ENCODE measurements at places on chromosomes 4 and X.

GRCh38 chr4:83964996-83965541 lies 429.2 kb downstream of the GPAT3 start:
- no peak for DNase-seq

DNA sequence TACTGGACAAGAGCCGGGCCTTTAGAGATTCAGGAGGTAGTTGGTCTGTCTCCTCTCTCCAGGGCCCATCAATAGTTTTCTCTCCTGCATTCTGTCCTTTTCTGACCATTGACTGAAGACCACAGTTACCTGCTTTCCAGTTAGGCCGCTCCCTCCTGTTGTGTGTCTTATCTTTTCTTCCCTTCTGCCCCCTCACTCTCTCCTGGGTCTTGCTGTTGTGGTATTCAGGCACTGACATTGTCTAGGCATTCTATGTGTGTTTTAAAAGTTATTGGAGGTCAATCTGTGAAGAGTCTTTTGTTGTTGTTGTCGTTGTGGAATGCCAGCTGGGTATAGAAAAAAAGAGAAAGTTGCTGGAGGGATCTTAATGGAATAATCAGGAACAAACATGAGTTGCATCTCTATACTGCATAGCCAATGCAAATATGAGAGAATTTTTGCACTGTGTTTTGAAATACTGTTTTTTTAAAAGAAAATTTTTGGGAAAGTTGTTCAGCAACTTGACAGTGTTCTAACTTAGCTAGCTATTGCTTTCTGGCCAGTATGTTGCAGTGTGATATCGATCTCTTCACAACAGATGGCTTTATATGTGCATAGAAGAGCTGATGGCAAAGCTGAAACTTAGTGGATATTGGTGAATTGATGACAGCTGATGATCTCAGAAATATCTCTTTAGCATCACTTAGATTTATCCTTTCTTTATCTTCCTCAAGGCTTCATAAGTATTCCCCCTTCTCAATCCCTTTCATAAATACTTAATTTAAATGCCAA lies 240.7 kb downstream of the C4orf33 start:
- DNase-seq: no peak

DNA sequence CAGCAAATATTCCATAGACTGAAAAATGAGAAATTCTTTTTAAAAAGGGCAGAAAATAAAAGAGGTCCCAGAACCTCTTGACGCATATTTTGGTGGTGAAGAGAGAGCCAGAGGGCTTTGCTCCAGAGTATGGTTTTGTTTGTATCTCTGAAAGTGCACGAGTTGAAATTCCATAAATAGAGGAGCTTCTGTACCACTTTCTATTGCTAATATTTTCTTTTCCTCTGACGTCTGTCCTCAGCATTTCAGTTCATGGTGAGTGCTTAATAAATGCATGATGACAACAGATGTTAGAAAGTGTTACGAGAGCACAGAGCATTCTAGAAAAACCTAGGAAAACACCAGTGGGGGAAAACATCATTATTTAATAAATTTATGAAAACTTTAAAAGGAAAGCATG lies 145.6 kb downstream of the AMELX start:
- no peak for DNase-seq

DNA sequence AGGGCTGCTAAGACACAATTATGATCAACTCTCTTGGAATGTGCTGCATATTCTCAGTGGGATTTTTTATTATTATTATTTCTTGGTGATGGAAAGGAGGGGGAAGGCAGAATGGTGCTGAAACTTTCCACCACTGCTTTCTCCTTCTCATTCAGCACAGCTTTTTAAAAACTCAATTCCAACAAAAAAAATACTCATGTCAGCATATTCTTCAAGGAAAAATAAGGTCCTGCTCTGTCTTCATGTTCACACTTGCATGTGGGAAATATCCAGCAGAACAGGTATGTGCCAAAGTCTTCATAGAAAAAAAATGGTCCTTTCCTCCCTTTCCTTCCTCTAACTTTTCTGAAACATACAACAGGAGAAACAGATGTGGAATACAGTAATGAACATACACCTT lies 144.0 kb upstream of the ADAMTS3 start:
- no peak for DNase-seq

- no peak for DNase-seq
Measured at GRCh38 chr4:23021040-23021439, 328.3 kb downstream of the GBA3 start.

DNA sequence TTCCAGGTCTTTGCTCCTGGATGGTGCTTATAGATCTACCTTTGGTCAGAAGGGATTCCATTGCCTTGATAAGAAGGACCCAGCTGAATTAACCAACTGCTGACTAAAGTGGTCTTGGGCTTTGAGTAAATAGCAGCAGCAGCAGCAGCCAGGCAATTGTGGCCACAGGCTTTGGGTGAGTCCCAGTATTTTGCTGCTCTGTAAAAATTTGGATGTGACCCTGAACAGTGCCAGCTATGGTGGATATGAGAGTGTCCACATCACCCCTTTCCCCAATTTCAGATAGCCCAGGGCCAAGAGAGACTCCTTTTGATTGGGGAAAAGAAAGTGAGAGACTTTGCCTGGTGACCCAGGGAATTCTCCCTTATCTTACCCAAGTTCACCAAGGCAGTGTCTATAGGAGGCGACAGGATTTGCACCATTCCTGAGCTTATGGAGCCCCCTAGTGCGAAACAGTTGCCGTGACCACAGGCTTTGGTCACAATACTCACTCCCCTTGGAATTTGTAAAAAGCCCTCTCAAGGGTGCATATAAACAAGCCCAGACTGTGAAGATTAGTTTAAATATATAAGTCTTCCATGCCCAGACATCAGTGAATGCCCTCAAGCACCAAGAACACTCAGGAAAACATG lies 518.0 kb downstream of the TMA16 start:
- peak; percentile 37 for DNase-seq

DNA sequence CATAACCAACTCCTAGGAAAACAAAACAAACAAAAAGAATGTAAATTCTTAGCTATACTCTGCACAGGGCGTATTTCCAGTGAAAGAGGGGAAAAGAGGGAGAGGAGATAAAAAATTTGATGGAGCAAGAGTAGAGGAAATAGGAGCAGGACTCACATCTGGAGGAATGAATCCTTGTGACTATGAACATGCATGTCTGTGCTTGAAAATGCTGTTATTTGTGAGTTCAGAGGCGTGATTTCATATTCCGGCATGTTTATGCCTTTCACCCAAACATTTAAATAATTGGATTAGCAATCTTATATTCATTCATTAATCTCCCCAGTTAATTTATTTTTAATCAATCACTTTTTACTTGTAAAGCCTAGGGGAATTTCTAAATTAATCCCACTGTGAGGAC lies 11.2 kb upstream of the NUDT11 start:
- DNase-seq: no peak

- DNase-seq: no peak
Measured at GRCh38 chrX:68060506-68061205, 372.6 kb downstream of the OPHN1 start.

GRCh38 chr4:87838890-87839591 lies 6.3 kb downstream of the MEPE start:
- no peak for DNase-seq

GRCh38 chr4:180449395-180449956 lies 1793.7 kb upstream of the TENM3 start:
- peak; percentile 58 for DNase-seq

DNA sequence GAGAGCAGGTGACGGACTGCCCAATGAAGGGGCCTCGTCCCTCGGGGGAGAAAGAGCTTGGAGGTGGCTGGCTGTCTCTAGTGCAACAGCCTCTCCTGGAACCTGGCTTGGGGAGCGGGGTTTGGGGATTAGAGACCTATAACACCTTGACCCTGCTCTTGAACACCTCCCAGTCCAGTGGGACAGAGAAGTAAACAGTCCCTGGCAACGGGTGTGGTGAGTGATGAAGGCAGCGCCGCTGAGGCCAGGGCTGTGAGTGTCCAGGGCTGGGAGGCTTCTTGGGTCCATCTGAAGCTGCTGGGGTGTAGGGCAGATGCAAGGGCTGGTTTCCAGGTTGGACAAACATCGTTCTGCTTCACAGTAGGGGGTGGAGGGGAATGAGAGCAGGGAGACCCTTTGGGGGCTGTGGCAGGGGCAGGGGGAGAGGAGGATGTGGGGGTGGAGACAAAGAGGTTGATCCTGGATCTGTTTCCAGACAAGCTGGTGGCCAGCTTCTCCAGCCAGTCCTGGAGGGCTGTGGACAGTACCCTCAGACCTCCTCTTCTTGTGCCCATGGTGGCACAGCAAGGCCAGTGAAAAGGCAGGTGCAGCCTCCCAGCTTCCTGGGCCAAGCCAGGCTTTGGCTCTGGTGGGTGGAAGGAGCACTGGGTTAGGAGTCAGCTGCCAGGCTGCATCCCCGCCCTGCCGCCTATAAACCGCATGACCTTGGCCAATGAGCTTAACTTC lies 3.8 kb downstream of the NSG1 start:
- no peak for DNase-seq

- no peak for DNase-seq
Measured at GRCh38 chrX:55874807-55875206, 157.3 kb downstream of the RRAGB start.

DNA sequence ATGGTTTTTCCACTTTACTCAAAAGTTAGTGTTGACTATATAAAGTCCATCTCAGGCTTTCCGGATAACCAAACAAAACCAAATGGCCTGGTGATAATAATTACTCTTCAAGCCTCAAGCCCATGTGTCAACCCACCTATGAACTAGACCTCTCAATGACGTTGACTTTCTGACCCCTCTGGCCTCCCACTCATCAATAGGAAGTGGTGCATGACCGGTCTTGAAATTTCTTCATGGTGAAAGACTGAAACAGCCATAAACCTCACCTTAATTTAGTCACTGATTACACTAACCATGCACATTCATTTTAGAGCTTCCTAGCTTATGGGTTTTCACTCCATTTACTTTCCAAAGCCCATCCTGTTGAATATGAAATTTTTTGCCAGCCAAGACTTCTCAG lies 276.0 kb downstream of the KLHL13 start:
- no peak for DNase-seq

DNA sequence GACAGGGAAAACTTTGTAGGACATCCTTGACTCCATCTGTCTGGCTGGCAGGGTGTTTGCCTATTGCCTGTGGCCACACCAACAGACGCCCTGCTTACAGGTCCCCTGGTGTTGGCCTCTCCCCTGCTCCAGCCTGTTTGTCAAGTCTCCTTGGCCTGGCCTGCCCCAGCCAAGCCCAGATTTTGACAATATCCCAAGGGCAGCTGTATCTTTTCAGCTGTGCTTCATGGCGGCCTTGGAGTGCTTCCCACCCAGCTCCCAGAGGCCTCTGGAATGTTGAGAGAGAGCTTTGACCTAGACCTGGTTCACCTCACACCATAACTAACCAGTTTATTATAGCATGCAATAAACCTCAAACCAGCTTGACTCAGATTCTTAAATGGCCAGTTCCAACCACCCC lies 204.0 kb upstream of the NHS start:
- no peak for DNase-seq

- DNase-seq: no peak
Measured at GRCh38 chr4:184318852-184319251, 101.2 kb upstream of the ENPP6 start.

- DNase-seq: no peak
Measured at GRCh38 chrX:16022580-16023200, 100.7 kb upstream of the GRPR start.

DNA sequence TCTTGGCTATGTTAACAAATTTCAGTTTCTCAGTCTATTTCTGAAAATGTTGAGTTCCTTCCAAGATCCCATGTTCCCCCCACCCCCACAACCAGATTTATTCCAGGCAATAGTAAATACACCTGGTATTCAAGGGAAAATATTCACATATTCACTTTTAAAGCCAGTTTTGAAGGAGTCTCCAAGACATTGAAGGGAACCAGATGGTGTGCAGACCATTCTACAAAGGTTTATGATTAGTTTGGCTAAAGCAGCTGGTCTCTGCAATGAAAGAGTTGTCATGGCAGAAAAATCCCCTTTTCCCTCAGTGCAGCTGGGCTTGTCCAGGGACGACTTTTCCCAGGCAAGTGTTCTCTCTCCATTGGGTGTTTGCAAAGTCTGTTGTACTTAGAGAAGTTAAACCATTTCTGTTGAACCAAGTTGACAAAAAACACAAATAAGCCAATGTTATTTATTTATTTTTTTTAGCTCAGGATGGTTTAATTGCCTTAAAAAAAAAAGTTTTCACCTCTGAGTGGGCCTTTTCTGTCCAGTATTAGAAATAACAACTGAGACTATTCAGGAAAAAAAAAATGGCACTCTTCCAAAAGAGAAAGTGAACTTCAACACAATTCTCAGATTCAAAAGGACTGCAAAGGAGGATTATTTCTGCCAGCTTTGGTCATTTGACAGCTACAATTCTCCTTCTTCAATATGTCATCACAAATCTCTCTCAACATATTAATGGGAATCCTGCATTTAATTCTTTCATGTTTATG lies 410.6 kb downstream of the IL1RAPL1 start:
- DNase-seq: no peak

GRCh38 chrX:150512461-150512901 lies 55.9 kb upstream of the MTM1 start:
- DNase-seq: no peak

DNA sequence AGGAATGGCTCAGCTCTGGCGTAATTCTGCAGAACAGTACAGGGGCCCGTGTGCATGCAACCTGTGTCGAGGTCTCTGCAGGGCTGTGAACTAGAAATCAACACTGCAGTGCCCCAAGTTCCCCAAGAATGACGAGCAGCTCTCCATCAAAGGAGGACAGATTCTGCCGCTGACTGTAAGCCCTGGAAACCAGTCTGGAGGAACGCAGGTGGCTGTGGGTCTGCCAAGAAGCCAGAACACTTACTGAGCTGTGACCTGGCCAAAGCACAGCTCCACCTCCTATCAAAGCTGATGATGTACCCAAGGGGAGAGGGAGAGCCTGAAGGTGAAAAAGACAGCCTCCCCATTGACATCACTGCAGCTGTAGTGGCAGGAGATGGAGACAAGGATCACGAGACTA lies 80.3 kb upstream of the STS start:
- no peak for DNase-seq

GRCh38 chr4:159652871-159653270 lies 550.0 kb downstream of the RAPGEF2 start:
- DNase-seq: no peak

GRCh38 chr4:110617075-110617640 lies 5.7 kb downstream of the PITX2 start:
- DNase-seq: no peak

DNA sequence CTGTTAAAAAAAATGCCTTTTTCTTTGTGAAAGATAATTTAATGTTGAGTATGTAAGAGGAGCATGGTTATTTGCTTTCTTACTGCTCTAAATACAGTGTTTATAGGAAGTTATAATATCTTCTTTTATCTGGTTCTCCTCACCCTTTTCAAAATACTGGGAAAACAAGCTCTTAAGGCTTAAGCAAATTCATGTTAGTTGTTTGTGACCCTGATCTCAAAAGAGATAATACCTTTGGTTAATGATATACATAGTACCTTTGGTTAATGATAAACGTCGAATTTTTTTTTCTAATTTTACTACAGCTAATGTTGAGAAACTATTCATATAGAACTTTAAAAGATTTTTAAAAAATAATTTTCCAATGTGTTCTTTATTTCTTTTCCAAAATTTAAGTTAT lies 180.1 kb downstream of the RAPGEF2 start:
- DNase-seq: no peak

GRCh38 chr4:74682567-74683359 lies 111.6 kb downstream of the BTC start:
- peak; percentile 75 for DNase-seq
